ENCODE measurements at places on chromosomes 13 and 19.

DNA sequence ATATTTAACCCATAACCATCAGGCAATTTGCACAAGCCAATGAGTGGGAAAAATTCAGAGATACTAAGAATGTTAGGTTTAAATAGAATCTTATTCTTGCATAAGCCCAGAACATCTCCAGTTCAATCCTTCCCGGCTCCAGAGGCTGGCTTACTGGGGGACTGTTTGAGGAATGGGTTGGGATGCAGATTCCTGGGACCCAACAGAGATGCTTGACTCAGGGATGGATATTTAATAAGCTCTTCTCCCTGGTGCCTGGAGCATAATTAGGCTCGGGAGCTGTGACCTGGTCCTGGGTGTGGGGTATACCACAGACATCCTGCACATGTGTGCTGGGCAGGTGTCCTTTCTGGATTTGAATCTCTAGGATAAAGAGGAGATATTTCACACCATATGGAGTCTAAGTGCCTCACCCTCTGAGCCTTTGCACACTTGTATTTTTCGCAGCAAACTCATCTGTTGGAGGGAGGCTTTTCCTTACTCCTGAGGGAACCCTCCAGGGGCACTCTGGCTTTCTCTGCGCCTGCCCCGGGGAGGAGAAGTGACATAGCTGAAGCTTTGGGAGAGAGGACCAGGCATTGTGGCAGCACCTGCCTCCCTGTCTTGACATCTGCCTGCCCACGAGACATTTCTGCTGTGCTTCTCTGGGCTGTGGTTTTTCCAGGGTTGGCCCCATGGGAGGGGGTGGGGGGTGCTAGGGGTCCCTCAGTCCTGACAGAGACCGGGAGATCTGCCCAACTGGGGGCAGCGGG, 36.1 kb upstream of the ANKRD10 start:
- DNase-seq: no peak

DNA sequence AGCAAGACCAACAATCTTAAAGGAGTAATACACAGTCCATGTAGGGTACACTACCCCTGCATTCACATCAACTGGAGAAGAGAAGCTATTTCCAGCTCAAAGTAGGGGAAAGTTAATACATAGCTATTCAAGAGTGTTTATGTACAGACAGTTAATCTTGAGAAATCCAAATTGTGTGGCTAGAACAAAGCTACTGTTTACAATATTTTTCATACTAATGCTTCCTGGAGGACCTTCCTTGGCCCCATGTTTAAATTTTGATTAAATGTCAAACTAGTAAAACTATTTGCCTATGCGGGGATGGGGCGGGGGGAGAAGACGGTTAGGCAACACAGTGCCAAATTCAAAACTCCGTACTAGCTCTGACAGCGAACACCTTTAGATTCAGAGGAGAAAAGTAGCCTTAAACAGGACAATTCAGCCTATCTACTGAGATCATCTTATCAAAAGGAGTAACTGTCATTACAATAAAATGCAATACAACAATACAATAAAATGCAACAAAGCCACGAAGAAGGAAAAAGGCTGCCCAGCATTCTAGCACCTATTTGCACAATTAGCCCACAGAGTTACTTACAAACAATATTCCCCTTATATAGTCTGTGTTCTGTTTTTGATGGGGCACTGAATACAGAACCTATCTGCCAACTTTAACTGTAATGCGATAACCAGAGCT, 29.1 kb downstream of the BRD4 start:
- DNase-seq: no peak

DNA sequence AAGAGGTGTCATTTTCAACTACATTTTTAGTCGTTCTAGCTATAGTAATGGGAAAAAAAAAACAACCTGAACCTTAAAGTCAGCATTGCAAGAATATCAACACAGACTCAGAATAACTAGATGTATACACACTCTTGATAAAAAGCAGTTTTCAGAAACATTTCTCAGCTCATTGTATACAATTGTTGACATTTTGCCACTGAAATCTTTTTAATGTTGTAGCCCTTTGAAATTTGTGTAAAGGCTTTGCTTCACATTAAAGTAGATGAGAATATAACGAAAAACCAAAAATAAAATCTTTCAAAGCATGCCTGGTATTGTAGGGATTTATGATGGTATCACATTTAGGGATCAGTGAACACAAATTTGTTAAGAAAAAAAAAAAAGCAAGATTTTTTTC, 87.2 kb upstream of the SLC10A2 start:
- no peak for DNase-seq

DNA sequence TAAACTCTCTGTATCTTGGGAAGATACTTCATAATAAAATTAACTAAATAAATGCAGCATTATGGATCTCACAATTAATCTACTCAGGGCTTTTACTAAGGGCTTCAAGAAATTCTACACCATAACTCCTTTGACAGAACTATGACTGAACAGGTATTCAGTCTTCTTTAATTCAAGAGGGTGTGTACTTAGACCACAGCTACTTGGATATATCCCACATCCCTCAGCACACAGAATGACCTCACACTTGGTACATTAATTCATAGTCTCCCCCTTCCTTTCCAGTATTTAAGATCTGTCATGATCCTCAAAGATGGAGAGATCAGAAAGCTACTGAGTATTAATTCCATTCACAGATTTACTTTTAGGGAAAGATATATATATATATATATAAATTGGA, 11.6 kb downstream of the DIAPH3 start:
- no peak for DNase-seq

DNA sequence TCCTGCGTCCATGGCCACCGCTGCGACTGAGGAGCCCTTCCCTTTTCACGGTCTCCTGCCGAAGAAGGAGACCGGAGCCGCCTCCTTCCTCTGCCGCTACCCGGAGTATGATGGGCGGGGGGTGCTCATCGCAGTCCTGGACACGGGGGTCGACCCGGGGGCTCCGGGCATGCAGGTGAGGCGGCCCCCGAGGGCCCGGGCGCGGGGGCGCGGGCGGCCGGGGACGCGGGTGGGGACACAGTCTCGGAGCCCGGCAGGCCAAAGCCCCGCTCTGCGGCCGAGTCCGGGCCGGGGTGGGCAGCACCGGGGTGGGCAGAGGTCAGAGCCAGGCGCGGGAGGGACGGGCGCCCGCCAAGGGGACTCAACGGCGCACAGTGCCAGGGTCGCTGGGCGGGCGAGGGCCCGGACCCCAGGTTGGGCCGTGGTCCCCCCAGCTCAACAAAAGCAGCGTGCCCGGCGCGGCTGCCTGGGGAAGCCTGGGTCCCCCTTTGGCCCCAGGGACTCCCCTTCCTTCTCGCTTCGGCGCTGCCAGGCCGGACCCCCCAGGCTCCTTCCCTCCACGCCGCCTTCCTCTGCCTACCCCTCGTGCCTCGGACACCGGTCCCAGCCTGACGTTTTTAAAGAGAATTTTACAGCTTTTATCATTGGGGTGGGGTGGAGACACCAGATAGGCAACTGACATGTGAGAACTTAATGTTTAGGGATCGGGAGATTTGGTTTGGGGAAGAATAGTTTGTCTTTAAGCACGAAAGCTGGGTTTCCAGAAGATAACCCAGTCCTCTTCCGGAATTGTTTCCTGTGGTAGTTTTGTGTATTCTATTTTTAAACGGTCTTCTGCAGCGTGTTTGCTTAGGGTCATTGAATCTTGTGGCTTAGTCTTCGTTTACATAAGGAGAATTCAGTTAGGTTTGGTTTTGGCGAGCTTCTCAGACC, 509 bp downstream of the TPP2 start:
- peak; percentile 27 for DNase-seq

DNA sequence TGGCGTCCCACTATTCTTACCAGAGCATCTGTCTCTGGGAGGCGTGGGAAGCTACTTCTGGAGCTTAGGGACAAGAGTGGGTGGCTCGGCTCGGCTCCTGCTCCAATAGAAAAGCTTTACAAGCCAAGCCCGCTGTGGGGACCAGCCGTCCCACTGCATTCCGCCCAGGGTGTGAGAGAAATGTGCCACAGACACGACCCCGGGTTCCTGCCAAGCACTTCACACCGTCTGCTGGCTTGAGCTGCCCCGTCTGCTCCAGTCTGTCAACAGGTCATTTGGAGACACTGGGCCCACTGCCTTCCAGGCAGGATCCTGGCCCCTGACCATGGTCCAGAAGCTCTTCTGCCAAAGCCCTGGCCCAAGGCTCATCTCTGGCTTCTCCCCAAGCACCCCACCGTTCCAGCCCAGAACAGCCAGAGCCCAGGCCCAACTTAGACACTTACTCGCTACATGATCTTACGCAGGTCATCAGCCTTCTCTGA, 6.5 kb upstream of the FKRP start:
- no peak for DNase-seq

DNA sequence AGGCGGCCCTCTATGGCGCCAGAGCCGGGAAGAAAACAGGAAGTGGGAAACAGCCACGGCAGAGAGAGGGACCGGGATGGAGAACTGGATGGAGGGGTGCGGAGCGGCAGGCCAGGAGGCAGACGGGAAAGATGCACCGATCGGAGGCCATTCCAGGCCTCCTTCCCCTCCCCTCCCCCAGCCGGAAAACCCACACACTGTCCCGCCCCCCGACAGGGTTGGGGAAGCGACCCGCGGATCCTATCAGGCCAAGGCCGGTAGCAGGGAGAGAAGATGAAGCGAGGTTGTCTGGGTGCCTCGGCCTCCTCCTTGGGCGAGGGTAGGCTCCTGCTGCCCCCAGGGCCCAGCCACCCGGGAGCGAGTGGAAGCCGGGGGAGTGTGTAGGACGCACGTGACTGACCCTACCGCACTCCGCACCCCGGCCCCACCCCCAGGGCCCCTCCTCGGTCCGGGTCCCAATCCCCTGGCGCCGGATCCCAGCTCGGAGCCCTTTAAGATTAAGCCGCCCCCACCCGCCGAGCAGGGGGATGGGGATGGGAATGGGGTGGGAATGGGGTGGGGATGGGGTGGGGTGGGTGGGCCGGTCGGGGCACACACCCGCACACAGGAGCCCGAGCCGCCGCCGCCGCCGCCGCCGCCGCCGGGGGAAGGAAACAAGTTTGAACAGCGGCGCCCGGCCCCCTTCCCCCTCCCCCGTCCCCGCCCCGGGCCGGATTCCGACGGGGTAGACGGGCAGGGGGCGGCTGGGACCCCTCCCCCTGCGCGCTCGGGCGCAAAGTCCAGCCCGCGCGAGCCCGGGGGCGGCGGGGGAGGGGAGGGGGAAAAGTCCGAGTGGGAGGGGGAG, 1.5 kb downstream of the ERF start:
- peak; percentile 63 for DNase-seq

- DNase-seq: no peak
These were observed 18.5 kb downstream of the PPP1R12C start for GRCh38 chr19:55098716-55099556.

GRCh38 chr19:49395581-49396407, 7.7 kb downstream of the KASH5 start:
- no peak for DNase-seq

All from stimulated activated CD4-positive, alpha-beta T cell treated with anti-CD3 and anti-CD28 coated beads, Interleukin-2, amount 100 ng/mL, for 24 hours (primary cell).